ENCODE measurements at places on chromosomes 2 and 18. TPM values are rescaled to one million over a fixed set of nuclear protein-coding genes. Genes with fewer than 3 reads are reported as not detected.
A peak's percentile ranks its signal among the peaks of the same experiment; 100 is the strongest.

GRCh38 chr2:23387845-23388244 lies 2.9 kb downstream of the KLHL29 start:
- H3K27ac ChIP-seq, result no peak overlapping the region
- no peaks in the 10 kb centered on the region for H3K36me3 ChIP-seq
- H3K4me3 ChIP-seq, result no peak overlapping the region
- no peak for DNase-seq

DNA sequence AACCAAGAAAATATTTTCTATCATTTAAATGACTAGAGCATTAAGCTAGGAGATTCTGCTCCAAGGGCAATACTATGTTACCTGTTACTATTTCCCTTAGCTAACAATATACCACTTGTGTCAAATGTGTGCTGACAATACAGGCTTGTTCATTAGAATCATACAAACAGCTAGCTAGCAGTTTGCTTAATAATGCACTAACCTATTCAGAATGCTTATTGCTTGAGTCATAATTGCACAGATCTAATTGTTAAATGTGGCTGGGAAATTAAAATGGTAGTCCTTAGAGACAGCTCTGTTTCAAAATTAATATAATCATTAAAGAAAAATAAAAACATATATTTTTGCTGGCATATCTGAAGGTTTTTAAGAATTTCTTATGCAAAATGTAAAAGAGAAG lies 344.2 kb downstream of the ERBB4 start:
- H3K4me1 ChIP-seq, result no peaks in the 10 kb centered on the region
- no peak for DNase-seq
- no peak overlapping the region for H3K4me3 ChIP-seq
- no peaks in the 10 kb centered on the region for H3K36me3 ChIP-seq

The RIT2 gene
- not detected for total RNA-seq

The AQP12A gene
- total RNA-seq, result not detected

GRCh38 chr2:161077367-161078210 lies 82.6 kb upstream of the TANK start:
- no peaks in the 10 kb centered on the region for H3K27me3 ChIP-seq
- H3K4me3 ChIP-seq, result peak overlapping the region; percentile 54
- peak; percentile 93 for DNase-seq
- H3K36me3 ChIP-seq, result peaks cover 28% of the 10 kb centered on the region

The THSD7B gene
- not detected for total RNA-seq

The DHRS9 gene
- total RNA-seq, result not detected

All from activated CD8-positive, alpha-beta memory T cell treated with anti-CD3 and anti-CD28 coated beads, Interleukin-2, amount 10 ng/mL, durations not matched to agents 7 days and 5 days (primary cell).